Activated B cell treated with CpG ODN at 0.5 μM for 24 hours (primary cell): ENCODE measurements at places on chromosomes 2 and 18. TPM values are rescaled to one million over a fixed set of nuclear protein-coding genes. Genes with fewer than 3 reads are reported as not detected.

SLC38A11 gene
- total RNA-seq: 2.2 and 2.6 TPM in 2 replicates

COLEC11 gene
- total RNA-seq: not detected in 2 replicates

TGIF1 gene
- 76.3 and 90.3 TPM in 2 replicates for total RNA-seq

INHBB gene
- not detected in 2 replicates for total RNA-seq

SPDYA gene
- 1.6 and 2.1 TPM in 2 replicates for total RNA-seq

CAB39 gene
- total RNA-seq: 60.1 and 68.6 TPM in 2 replicates

PDCD1 gene
- total RNA-seq: 2.6 and 3.5 TPM in 2 replicates

EVA1A gene
- total RNA-seq: not detected in 2 replicates

RAB31 gene
- total RNA-seq: 33.0 and 36.0 TPM in 2 replicates

TMEFF2 gene
- not detected in 2 replicates for total RNA-seq

DNA sequence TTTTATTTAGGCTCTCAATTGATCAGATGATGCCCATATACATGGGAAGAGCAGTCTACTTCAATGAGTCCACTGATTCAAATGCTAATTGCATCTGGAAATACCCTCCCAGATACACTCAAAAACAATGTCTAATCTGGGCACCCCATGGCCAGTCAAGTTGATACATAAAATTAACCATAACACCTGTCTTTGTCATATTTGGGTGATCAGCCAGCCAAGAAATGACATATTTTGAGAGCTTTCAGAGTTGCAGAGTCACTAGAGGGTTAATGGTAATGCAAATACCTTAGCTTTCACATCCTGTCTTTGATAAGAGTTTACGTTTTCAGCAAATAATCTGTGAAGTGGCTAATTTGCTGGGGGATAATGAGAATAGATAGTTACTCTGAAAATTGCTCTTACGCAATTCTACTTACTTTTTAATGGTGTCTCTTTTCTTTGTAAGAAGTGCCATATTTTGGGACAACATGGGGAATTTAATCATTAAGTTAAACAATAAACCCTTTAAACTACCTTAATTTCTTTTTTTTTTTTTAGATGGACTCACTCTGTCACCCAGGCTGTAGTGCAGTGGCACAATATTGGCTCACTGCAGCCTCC lies 49.1 kb downstream of the CCDC195 start:
- no peak for DNase-seq
- peaks cover 19% of the 10 kb centered on the region for H3K4me1 ChIP-seq
- peak overlapping the region; percentile 68 for H3K27ac ChIP-seq
- peaks cover 7% of the 10 kb centered on the region for H3K36me3 ChIP-seq
- H3K4me3 ChIP-seq: peak overlapping the region; percentile 56
- H3K27me3 ChIP-seq: no peaks in the 10 kb centered on the region

- peaks cover 45% of the 10 kb centered on the region for H3K36me3 ChIP-seq
- no peaks in the 10 kb centered on the region for H3K27me3 ChIP-seq
- H3K27ac ChIP-seq: no peak overlapping the region
- no peak overlapping the region for H3K4me3 ChIP-seq
These were observed 116.7 kb downstream of the PTRHD1 start for GRCh38 chr2:24676493-24676892.

- DNase-seq: no peak
- no peaks in the 10 kb centered on the region for H3K36me3 ChIP-seq
- no peaks in the 10 kb centered on the region for H3K27me3 ChIP-seq
- no peak overlapping the region for H3K27ac ChIP-seq
- no peak overlapping the region for H3K4me3 ChIP-seq
These were observed 9.8 kb upstream of the NCK2 start for GRCh38 chr2:105734762-105735538.

GRCh38 chr2:69010437-69011194 lies 2.4 kb upstream of the ANTXR1 start:
- no peak overlapping the region for H3K4me3 ChIP-seq
- DNase-seq: no peak
- no peak overlapping the region for H3K27ac ChIP-seq
- H3K4me1 ChIP-seq: peaks cover 14% of the 10 kb centered on the region

DNA sequence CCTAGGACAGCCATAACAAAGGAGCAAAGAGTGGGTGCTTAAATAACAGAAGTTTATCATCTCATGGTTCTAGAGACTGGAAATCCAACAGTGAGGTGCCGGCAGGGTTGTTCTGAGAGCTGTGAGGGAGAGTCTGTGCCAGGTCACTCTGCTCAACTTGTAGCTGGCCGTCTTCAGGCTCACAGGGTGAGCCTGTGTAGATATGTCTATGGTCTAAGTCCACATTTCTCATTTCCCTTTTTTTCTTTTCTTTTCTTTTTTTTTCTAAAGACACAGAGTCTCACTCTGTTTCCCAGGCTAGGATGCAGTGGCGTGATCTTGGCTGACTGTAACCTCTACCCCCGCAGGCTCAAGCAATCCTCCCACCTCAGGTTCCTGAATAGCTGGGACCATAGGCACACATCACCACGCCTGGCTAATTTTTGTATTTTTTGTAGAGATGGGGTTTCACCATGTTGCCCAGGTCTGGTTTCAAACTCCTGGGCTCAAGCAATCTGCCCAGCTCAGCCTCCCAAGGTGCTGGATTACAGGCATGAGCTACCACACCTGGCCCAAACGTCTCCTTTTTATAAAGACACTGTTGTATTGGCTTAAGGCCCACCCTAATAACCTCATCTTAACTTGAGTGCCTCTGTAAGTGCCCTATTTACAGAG lies 142.2 kb downstream of the SP3 start:
- peaks cover 31% of the 10 kb centered on the region for H3K27me3 ChIP-seq
- no peak for DNase-seq
- H3K27ac ChIP-seq: no peak overlapping the region
- H3K4me3 ChIP-seq: no peak overlapping the region
- no peaks in the 10 kb centered on the region for H3K36me3 ChIP-seq

GRCh38 chr2:104850361-104851290 lies 3.3 kb upstream of the POU3F3 start:
- H3K4me3 ChIP-seq: no peak overlapping the region
- peaks cover 28% of the 10 kb centered on the region for H3K4me1 ChIP-seq
- no peak overlapping the region for H3K27ac ChIP-seq
- H3K27me3 ChIP-seq: peaks cover 79% of the 10 kb centered on the region
- DNase-seq: no peak

DNA sequence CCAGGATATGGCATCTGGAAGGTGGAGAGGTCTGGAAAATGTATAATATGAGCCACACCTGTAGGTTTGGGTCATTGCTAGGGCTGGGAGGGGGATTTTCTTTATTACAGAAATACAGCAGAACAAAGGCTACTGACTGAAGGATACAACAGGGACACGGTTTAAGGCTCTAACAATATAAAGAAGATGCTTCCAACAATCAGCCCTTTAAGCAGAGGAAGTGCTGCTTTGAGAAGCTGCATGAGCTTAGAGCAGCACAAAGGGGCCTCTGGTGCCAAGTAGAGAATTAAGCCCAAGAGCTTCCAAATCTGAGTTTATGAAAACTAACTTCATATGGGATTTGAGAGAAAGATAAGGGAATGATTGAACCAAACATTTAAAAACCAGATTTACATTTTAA lies 174.5 kb upstream of the RMP24 start:
- peaks cover 4% of the 10 kb centered on the region for H3K27me3 ChIP-seq
- no peak for DNase-seq
- no peaks in the 10 kb centered on the region for H3K4me1 ChIP-seq
- H3K27ac ChIP-seq: no peak overlapping the region

DNA sequence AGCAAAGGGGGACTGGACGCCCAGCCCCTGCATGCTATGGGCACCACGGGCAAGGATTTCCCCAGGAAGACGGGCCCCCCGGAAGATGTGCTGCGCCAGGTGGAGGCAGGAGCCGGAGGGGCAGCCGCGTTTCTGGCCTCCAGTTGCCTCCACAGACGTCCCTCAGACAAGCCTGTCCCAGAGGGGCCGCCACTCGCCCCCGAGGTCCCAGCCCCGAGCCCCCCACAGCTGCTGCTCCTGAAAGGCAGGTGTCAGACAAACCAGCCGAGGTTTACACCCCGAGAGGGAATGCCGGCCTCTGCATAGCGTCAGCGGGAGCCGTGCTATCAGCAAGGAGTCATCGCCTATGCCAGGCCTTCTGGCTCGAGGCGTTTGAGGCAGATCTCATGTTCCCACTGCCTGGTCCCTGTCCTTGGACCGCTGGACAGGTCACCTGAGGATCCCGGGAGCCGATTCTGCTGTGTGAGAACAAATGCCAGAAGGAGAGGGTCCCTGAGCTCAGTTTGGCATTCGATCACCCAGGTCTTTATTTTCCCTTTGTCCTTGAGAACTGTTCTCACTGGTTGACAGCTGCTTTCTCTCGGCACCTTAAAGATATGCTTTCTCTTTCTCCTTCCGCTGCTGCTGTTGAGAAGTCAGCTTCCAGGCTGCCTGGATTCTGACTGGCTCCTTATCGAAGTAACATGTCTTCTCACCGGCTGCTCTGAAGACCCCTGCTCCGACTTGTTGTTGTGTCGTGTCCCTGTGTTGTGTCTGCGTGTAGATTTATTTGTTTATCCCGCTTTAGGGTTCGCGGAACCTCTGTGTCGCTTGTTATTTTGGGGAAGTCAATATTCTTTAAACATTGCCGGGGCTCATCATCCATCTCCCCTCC lies 20.6 kb downstream of the CROCC2 start:
- H3K27me3 ChIP-seq: peaks cover 6% of the 10 kb centered on the region
- no peaks in the 10 kb centered on the region for H3K4me1 ChIP-seq
- H3K4me3 ChIP-seq: no peak overlapping the region
- peak; percentile 12 for DNase-seq

DNA sequence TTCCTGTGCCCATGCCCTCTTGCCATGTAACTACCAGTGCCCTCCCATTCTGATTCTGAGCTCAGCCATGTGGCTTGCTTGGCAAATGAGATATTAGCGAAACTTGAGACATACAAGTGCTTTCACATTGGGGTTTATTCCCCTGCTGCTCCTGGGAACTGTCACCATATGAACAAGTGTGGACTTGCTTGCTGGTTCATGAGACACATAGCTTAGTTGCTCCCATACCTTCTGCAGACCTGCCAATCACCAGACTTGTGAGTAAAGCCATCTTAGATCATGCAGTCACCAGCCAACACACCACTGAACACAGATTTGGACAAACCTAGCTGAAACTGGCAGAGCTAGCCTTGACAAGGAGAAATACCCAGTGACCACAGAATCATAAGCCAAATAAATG lies 155.1 kb downstream of the SS18 start:
- H3K27ac ChIP-seq: no peak overlapping the region
- no peaks in the 10 kb centered on the region for H3K36me3 ChIP-seq
- H3K27me3 ChIP-seq: peaks cover 27% of the 10 kb centered on the region
- DNase-seq: no peak
- H3K4me3 ChIP-seq: no peak overlapping the region
- H3K4me1 ChIP-seq: no peaks in the 10 kb centered on the region

- H3K27me3 ChIP-seq: no peaks in the 10 kb centered on the region
- no peak overlapping the region for H3K27ac ChIP-seq
- H3K4me1 ChIP-seq: peaks cover 24% of the 10 kb centered on the region
- H3K4me3 ChIP-seq: peak overlapping the region; percentile 79
These were observed 888 bp upstream of the ADCY3 start for GRCh38 chr2:24920809-24921441.

DNA sequence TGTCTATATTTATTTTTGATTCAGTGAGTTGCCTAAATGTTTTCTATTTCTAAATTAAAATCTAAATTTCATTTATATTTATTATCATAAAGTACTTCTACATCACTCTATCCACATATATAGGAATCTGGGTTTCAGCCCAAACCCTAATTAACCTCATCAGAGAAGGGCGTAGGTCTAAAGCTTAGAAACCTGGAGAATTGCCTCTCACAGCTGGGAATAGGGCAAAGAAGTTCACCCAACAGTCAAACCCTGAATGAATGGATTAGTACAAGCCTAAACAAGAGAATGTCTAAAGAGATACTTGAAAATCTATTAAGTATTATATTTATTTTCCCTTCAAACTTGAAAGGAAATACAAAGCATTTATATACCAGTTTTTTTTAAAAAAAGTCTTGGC lies 26.2 kb downstream of the TFPI start:
- H3K36me3 ChIP-seq: no peaks in the 10 kb centered on the region
- no peaks in the 10 kb centered on the region for H3K4me1 ChIP-seq
- no peak for DNase-seq
- H3K27ac ChIP-seq: no peak overlapping the region

DNA sequence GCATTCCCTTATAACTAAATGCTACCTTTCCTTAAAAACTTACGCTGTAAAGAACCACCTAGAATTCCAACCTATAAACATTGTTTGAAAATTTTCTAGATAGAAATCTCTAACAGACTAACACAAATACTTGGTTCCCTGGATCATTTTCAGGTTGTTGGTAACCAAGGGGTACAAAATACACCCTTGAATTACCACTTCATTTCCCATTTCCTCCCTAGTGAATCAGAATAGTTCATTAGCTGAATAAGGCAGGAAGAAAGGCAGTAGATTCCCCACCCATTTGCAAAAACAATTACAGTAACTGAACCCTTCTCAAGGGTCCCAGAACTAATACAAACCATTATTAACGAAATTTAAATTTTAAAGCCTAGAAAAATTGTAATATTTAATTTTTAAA lies 5.5 kb downstream of the MEX3C start:
- no peaks in the 10 kb centered on the region for H3K27me3 ChIP-seq
- no peak overlapping the region for H3K4me3 ChIP-seq
- no peak for DNase-seq
- no peak overlapping the region for H3K27ac ChIP-seq
- peaks cover 78% of the 10 kb centered on the region for H3K4me1 ChIP-seq
- peaks cover 33% of the 10 kb centered on the region for H3K36me3 ChIP-seq

- H3K4me3 ChIP-seq: no peak overlapping the region
- no peak for DNase-seq
- no peak overlapping the region for H3K27ac ChIP-seq
- H3K4me1 ChIP-seq: no peaks in the 10 kb centered on the region
- H3K36me3 ChIP-seq: no peaks in the 10 kb centered on the region
These were observed 154.4 kb downstream of the NCKAP5 start for GRCh38 chr2:133413863-133414262.

DNA sequence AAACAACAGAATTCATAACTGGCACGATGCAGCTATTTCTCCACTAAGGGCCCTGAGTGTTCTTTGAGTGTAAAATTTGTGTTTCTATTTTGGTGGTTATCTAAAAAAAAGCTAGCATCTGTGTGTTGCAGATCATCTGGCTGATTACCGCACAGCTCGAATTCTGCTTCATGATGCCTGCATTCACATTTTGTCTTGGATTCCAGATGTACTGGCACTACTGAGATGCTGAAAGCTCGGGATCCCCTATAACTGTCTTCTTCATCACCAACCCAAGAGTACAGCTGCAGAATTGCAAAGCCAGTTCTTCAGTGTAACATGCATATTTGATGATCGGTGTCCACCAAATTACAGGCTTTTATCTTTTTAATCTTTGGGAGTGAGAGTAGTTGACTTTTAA lies 51.6 kb upstream of the ZNF532 start:
- H3K27me3 ChIP-seq: peaks cover 6% of the 10 kb centered on the region
- H3K27ac ChIP-seq: no peak overlapping the region
- no peaks in the 10 kb centered on the region for H3K4me1 ChIP-seq
- peaks cover 4% of the 10 kb centered on the region for H3K36me3 ChIP-seq
- no peak overlapping the region for H3K4me3 ChIP-seq

GRCh38 chr2:229154381-229154780 lies 116.7 kb downstream of the PID1 start:
- H3K27ac ChIP-seq: no peak overlapping the region
- H3K36me3 ChIP-seq: no peaks in the 10 kb centered on the region
- H3K27me3 ChIP-seq: no peaks in the 10 kb centered on the region

DNA sequence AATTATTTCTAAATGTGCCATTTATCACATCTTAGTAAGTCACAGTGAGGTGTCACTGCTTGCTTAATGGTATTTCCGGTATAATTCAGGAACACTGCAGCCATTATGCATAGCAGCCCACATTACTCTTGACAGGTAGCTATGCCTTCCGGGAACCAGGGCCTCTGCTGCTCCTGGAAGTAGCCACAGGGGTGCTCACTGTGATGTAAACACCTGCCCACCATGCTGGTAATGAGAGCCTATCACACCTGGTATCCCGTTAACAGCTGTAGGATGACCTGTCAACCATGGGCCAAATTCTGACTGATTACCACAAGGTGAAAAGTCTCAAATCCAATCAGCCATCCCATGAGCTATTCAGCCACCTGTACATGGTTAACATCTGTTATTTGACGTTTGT lies 647.0 kb upstream of the NXPH2 start:
- H3K4me3 ChIP-seq: no peak overlapping the region
- no peak overlapping the region for H3K27ac ChIP-seq
- no peaks in the 10 kb centered on the region for H3K36me3 ChIP-seq
- no peaks in the 10 kb centered on the region for H3K27me3 ChIP-seq
